ENCODE measurements at places on chromosomes 13 and 19.
A peak's percentile ranks its signal among the peaks of the same experiment; 100 is the strongest.

DNA sequence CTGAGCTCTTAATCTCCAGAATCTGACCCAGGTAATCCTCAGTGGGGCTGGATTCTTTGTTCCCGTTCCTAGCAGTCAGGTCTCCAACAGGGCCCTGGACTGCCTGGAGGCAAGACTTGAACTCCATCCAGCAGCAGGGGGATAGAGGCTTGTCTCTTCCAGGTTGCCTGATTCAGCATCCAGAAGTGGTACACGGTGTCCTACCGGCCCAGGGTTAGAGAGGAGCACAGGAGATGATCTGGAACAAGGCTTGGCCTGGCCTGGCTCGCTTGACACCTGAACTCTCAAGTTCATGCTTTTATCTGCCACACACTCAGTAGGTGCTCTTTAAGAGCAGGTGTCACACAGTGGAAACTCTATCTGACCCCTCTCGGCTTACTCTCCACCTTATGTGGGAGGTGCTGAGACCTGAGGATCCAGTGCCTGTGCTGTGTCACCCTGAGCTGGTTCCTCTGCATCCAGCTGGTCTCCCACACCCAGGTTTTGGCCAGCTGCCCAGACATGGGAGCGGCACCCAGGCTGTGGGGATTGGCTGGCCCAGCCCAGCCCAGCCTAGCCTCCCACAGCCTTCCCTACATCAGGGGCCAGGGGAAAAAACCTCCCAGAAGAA lies at the start of gene CYP4F3:
Gene CYP4F3, plus strand, starts transcription at position 604 of the 610 bp plus-strand sequence. CDS start 519 bp downstream, outside the sequence.
- DNase-seq = peak; percentile 37

DNA sequence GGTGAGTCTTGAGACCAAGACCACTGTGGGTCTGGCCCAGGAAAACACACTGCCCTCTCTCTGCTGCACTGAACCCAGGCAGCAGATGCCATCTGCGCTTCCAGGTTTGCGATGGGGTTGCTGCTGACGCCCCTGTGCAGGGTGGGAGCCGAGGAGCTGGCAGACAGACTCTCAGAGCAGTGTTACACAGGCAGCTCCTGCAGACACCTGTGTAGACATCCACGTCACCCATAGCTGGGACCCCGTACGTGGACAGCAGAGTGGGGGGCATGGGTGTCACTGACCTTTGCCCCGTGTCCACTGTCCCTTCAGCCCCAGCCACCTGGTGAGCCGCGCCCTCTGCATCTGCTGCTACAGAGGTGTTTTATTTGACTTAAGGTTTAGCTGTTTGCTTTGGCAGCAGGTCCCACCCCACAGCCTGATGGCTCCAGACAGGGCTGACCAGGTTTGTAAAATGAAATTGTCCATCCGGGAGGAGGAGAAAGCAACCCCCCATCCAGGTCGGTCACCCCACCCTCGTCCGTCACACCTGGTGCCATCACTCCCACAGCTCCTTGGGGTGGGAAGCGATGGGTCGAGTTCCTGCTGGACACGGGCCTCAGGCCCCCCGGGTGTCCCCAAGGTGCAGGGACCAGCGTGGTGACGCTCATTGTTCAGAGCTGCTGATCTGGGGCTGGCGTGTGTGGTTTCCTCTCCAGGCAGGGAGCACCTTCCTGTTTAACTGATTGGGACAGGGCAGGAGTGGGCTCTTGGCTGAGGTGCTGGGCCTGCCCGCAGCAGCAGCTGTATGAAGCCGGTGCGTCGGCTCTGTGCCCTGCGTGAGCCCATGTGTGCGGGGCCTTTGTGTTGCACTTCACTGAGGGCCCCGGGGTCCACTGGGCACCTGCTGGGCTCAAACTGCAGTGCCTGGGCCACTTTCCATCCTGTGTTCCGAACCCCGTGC lies 28.4 kb downstream of the MCF2L start:
- no peak for DNase-seq

DNA sequence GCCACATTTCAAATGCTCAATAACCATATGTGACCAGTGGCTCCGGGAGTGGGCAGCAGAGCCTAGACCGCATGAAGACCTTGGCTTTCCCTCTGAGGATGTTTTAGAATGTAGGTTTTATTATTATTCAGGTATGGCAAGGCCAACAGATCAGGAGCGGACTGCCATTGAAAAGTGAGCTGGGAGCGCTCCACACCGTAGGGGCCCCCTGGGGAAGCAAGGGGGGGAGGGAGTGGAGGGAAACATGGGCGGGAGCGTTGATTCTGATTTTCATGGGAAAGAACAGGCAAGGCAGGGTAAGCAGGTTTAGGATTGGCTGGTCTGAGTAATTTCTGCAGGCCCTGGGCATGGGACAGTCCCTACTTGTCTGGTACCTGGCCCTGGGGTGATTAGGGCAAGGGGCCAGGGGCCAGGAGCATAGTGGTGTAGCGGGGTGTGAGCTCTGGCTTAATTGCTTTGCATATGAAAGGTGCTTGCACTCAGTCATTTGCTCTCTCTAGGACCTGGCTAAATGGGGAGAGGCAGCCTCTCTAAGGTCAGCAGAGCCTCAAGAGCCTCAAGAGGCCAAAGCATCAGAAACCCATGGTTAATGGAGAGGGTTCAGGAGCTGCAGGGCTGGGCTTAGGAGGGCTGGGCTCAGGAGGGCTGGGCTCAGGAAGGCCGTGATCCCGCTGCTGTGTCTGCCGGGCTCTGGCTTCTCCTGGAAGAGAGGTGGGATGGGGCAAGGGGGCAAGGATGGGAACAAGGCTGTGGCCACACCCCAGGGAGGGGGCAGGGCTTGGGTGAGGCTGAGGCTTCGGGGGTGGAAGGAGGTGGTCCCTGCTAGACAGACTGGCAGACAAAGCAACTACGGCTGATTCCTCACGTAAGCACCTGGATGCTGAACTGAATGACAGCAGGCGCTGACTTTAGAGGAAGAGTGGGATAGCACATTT lies 82.0 kb upstream of the WASF3 start:
- no peak for DNase-seq

DNA sequence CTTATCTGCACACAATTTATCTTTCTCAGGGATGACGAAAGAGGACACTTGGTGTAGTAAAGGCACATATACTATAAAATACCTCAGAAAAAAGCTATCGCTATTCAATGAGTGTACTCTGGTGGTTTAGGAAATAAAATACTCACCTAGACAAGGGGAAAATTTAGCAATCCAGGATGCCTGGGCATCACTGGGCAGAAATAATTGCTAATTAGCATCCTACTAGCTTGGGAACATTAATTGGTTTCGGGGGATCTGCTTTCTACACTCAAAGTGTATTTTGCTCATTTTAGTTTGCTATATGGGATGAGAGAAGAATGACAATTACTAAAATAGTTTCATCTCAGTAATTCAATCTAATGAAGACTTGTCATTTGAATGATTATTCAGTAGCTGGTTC lies 60.3 kb downstream of the OLFM4 start:
- no peak for DNase-seq

GRCh38 chr13:99768986-99769385 lies 202.6 kb downstream of the ZIC5 start:
- no peak for DNase-seq

- no peak for DNase-seq
These were observed 207.0 kb downstream of the COL4A1 start for GRCh38 chr13:110099922-110100321.
